D341Med (cell line): ENCODE measurements at places on chromosomes 5 and 9.

- no peak for DNase-seq
Measured at GRCh38 chr5:137215261-137215660, 283.9 kb downstream of the SPOCK1 start.

DNA sequence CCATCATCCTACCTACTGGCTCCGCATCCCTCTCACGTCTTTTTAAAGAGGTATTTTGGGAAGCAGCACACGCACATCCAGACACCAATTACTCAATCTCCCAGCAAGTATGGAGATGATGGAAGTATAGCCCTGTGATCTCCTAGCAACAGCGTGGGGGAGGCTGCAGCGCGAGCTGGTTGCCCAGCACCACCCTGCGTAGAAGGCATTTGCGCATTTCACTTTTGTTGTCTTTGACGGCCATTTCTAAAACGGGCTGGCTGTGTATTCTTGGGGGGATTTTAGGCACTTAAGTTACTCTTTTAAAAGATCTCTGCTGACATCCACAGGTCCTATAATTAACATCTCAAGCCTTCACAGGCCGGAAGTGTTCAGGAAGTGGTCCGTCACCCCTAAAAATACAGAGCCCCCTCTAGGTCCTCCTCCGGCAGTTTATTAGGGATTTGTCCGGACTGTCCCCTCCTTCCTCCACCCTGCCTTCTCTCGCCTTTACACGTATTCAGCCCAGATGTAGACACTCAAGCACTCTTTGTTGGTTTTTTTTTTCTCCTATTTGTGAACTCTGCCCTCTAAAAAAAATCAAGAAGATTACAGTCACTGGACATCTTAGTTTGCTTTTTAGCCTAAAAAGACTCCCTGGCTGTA lies 371.4 kb downstream of the NTRK2 start:
- DNase-seq = no peak

DNA sequence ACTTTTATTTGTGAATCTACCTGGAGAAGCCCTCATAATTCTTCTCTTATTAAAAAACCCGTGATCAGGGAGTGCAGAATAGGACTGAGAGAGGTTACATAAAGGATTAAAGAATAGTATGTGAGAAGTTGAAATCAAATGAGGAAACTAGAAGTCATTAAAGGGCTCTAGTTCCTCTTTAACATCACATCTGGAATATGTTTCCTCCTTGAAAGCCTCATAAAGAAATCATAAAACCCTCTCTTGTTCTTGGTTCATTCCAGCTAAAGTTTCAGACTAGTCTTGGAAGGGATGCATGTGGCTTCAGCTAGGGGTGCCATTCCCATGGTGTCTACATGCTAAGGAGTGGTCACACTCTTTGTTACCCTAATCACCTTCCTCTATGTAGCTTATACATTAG lies 5.7 kb upstream of the C5orf46 start:
- DNase-seq = no peak

DNA sequence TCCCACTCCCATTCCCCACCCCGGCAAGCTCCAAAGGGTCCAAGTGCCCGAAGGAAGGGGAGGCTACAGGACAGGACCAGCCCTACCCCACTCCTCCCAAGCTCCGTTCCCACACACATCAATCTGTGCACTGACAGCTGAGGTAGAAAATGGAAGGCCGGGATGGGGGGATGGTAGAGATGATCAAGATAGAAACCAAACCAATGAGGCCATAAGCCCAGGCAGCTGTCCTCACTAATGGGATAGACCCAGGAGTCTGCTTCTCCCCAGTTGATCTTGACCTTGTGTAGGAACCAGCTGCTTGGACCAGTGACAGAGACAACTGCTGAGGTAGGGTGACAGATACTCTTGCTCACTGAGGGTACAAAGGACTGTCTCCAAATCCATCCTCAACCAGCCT lies 38.6 kb downstream of the B4GALT1 start:
- no peak for DNase-seq

DNA sequence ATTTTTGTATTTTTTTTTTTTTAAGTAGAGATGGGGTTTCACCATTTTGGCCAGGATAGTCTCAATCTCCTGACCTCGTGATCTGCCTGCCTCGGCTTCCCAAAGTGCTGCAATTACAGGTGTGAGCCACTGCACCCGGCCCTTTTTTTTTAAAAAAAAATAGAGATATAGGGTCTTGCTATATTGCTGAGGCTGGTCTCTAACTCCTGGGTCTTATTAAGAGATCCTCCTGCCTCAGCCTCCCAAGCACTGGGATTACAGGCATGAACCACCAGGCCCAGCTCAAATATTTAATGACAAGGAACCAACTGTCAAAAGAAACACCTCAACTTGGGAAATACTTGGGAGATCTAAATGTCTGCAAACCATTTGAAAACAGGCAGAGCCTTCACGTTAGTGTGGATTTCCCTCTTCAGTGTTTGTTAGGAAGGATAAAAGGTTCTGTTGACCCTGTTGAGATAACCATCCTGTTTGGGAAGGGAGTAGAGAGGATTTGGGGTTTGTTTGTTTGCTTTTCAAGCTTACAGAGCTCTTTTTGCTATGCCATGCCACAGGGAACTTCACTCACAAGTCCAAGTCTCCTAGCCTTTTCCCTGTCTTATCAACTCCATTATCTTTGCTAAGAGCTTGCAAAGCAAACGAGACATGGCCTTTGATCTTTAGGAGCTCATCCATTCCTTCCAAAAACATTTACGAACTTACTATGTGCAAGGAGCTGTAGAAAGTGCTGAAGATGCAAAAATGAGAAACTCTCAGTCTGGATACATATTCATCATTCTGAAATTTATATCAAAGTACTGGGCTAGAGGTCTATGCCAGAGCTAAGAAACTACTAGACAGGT lies 7.5 kb downstream of the FAXDC2 start:
- no peak for DNase-seq

DNA sequence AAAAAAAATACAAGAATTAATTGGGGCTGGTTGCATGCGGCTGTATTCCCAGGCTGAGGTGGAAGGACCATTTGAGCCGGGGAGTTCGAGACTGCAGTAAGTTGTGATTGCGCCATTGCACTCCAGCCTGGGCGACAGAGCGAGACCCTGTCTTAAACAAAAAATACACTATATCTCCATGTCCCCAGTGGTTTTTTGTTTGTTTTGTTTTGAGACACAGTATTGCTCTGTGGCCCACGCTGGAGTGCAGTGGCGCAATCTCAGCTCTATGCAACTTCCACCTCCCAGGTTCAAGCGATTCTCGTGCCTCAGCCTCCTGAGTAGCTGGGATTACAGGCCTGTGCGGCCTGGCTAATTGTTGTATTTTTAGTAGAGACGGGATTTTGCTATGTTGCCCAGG lies 1.2 kb downstream of the COQ4 start:
- DNase-seq = no peak

GRCh38 chr9:76403352-76403751 lies 9.1 kb upstream of the RFK start:
- DNase-seq = peak; percentile 21

DNA sequence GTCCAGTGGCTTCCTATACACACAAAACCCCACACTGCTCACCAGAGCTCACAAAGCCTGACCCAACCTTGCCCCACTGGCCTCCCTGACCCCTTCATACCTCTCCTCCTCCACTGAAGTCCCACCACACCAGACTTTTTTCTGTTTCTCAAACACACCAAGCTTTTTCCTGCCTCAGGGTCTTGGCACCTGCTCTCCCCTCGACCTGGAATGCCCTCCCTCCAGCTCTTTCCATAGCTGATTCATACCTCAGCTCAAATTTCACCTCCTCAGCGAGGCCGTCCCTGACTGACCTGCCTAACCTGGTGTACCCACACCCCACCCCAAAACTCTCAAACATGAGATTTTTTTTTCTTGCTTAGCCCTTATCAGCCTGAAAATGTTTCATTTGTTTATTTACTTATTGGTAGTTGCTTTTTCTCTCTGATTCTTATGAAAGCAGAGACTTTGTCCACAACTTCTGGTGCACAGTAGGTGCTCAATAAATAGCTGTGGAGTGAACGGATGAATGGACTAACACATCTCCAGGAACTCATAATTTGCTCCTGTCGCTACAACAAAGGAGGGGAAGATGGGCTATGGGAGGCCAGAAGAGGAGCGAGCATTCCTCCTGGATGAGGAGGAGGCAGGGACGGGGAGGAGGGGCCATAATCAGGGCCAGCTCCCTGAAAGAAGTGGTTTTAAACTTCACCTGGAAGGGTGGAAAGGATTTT lies 84.3 kb downstream of the SH3TC2 start:
- no peak for DNase-seq

DNA sequence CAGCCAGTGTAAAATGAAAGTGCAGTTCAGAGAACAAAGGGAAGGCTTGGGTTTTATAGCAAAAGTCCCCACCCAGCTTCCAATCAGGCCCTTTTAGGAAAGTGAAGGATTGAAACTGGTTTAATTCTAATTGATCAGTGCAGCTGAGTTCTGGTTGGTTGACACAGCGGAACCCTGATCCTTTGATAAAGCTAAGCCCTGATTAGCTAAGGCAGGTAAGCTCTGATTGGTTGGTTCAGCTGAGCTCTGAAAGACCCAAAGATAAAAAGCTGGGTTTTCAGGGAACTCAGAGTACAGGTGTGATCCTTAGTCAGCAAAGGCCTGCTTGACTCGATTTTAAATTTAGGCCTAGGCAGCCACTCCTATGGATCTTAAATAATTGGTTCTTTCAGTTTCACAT lies 70.8 kb upstream of the PRRC1 start:
- DNase-seq = no peak

DNA sequence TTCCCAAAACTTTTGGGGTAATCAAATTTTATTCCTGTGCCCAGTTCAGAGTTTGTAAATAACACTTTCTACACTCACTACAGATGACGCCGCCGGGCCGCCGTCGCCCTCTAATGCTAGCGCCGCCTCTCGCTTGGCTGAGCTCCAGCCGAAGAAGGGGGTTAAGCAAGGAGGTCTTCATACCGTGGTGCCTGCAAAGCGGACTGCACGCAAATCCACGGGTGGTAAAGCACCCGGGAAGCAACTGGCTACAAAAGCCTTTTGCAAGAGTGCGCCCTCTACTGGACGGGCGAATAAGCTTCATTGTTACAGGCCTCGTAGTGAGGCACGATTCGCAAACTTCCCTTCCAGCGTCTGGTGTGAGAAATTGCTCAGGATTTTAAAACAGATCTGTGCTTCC lies 280.4 kb downstream of the MEF2C start:
- peak; percentile 31 for DNase-seq

DNA sequence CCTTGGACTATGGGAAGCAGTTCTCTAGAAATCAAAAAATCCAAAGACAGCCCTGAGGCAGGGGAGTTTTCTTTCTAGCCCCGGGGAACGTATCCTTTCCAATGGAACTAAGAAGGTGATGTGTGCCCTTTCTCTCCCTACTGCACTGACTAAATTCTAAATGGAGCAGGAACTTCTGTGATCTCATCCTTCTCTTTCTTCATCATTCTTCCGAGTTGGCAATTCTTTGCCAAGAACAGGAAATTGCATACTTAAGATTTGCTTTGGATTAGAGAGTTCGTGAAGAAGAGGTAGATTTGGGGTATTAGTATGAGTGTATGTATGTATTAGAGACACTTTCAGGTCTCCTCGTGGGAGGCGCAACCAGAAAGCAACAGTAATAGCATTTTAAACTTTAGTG lies 178.0 kb upstream of the PIK3R1 start:
- DNase-seq = no peak

GRCh38 chr9:21395778-21396717 lies 10.8 kb upstream of the IFNA2 start:
- peak; percentile 67 for DNase-seq

DNA sequence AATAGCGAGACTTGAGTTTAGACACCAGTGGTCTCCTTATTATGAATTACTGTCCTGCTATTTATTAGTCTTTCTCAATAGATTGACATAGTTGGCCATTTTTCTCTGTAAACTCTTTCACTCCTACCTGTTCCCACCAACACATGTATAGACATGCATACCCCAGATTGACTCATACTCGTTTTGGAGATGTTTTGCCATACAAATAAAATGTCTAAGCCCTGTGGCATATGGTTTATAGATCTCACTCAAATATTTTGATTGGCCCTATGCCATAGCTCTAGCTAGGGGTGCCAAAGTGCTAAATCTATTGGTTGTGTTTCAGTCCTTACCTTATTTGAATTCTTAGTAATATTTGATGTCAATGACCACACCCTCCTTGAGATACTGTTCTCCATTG lies 42.3 kb downstream of the CAMK4 start:
- DNase-seq = no peak

GRCh38 chr5:51389577-51390463 lies 6.6 kb downstream of the ISL1 start:
- DNase-seq = peak; percentile 58

GRCh38 chr5:1892685-1893445 lies 10.1 kb upstream of the IRX4 start:
- no peak for DNase-seq

DNA sequence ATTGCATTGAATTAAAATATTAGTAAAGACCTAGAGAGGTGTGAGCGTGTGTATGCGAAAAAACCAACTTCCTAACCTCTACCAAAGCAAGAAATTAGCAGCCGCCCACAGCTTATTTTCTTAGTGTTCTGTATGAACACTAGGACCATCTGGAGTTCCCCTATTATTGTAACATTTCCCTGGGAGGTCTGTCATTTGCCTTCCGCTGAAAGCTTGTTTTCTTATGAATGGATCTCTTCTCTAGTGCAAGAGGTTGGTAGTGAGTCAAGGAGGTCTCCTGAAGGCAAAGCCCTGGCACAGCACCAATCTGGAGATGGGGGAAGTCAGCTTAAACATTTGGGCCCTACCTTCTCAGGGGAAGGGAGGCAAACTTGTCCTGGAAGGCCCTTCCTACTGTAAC lies 10.8 kb downstream of the TNFSF8 start:
- DNase-seq = no peak

DNA sequence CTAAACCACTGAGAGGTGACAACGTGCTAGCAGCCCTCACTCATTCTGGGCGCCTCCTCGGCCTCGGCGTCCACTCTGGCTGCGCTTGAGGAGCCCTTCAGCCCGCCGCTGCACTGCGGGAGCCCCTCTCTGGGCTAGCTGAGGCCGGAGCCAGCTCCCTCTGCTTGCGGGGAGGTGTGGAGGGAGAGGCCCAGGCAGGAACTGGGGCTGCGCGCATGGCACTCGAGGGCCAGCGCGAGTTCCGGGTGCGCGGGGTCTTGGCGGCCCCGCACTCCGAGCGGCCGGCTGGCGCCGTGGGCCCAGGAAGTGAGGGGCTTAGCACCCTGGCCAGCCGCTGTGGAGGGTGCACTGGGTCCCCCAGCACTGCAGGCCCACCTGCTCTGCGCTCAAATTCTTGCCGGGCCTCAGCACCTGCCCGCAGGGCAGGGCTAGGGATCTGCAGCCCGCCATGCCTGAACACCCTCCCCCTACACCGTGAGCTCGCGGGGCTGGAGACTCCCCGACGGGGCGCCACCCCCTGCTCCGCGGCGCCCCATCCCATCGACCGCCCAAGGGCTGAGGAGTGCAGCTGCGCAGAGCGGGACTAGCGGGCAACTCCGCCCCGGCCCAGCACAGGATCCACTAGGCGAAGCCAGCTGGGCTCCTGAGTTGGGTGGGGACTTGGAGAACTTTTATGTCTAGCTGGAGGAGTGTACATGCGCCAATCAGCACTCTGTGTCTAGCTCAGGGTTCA lies 11.8 kb upstream of the UBE2D2 start:
- no peak for DNase-seq

DNA sequence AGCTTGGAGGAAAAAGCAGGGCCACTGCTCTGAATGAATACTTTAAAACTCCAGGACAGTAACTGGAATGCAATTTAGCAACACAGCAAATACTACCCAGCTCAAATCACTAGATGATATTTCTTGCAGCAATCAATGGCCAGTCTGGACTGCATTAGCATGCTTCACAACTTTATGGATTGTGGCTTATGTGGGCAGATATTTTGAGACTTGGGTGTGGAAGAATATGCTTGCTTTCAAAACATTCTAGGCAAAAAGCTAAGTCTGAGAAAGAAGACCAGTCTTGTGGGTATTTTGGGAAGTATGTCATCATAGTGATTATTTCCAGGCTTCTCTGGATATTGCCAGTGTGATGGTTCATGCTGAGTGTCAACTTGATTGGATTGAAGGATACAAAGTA lies 3.1 kb downstream of the RANBP3L start:
- DNase-seq = no peak
